ENCODE measurements at places on chromosomes 6 and 20. TPM values are rescaled to one million over a fixed set of nuclear protein-coding genes. Genes with fewer than 3 reads are reported as not detected.

Gene C6orf47
- 14.6 TPM for total RNA-seq

Gene FAM83C
- not detected for total RNA-seq

Gene RIMS1
- under 0.01 TPM for total RNA-seq

Gene HEY2
- total RNA-seq = 0.10 TPM

Gene SAYSD1
- total RNA-seq = 16.4 TPM

Gene ANKRD6
- total RNA-seq = 1.8 TPM

Gene SRSF12
- total RNA-seq = not detected

Gene RIPPLY2
- total RNA-seq = under 0.01 TPM

Gene ERVFRD-1
- 0.10 TPM for total RNA-seq

Gene SPDEF
- total RNA-seq = 0.31 TPM

Gene HLA-DQA1
- total RNA-seq = 12.5 TPM

Gene OPRL1
- 1.3 TPM for total RNA-seq

Gene TAP1
- 67.2 TPM for total RNA-seq

Gene IRF4
- 41.3 TPM for total RNA-seq

Gene ATP6V1G2
- 0.73 TPM for total RNA-seq

Gene STMND1
- not detected for total RNA-seq

Gene PI16
- total RNA-seq = 3.6 TPM

Gene PPP1R3G
- 0.31 TPM for total RNA-seq

Gene LGSN
- total RNA-seq = not detected

Gene HSP90AB1
- total RNA-seq = 442 TPM

Gene ENPP3
- 0.73 TPM for total RNA-seq

Gene SLC17A3
- 0.31 TPM for total RNA-seq

Gene SAMD3
- total RNA-seq = 88.1 TPM

Gene HSPA1B
- total RNA-seq = 13.3 TPM

Gene LY6G6D
- 1.0 TPM for total RNA-seq

Gene NFKBIE
- 125 TPM for total RNA-seq

Gene TRIM40
- total RNA-seq = 1.4 TPM

Gene GCNT2
- total RNA-seq = 6.8 TPM

Gene PKIB
- total RNA-seq = 2.1 TPM

Gene RBM24
- 0.21 TPM for total RNA-seq

Gene SLC2A10
- under 0.01 TPM for total RNA-seq

Gene SLC17A1
- not detected for total RNA-seq

Gene NR2E1
- not detected for total RNA-seq

Gene FAM83D
- 2.1 TPM for total RNA-seq

Gene OPRM1
- not detected for total RNA-seq

Gene FAXC
- not detected for total RNA-seq

Gene LHFPL5
- not detected for total RNA-seq

Gene SYCP2
- total RNA-seq = 1.8 TPM

Gene CST5
- not detected for total RNA-seq

Gene RGS17
- not detected for total RNA-seq

Gene RNF182
- not detected for total RNA-seq

Gene REM1
- total RNA-seq = 0.10 TPM

Gene CRIP3
- 0.84 TPM for total RNA-seq

Gene ACTL10
- 0.42 TPM for total RNA-seq

Gene FNDC1
- total RNA-seq = not detected

Gene RTF2
- 49.7 TPM for total RNA-seq

Gene ARMC12
- 0.10 TPM for total RNA-seq

Gene HLA-DMB
- 67.8 TPM for total RNA-seq

Gene PPP1R11
- total RNA-seq = 29.0 TPM

Gene IL17F
- total RNA-seq = not detected

Gene PBOV1
- total RNA-seq = not detected

Gene SIRPA
- total RNA-seq = 23.6 TPM

Gene SAMD10
- total RNA-seq = 2.3 TPM

Gene LY6G5C
- 1.2 TPM for total RNA-seq

Gene MCCD1
- total RNA-seq = not detected
